ENCODE measurements at places on chromosomes 4 and X.

DNA sequence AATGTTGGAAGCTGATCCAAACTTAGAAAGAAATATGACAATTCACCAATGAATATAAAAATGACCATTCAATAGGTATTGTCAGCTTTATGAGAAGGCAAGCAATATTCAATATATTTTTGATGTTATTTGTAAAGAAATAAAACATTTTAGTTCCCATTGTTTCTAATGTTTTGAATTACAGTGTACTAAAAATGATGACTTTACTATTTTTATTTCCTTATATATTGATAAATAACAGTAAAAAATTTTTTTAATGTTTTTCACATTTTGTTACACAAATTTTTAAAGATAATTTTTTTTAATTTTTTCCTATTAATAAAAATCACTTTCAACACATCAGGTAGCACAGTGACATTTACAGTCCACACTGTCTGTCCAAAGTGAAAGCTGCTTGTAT lies 565.5 kb upstream of the FAM241A start:
- DNase-seq = no peak

- no peak for DNase-seq
These were observed 68.8 kb downstream of the DDX60L start for GRCh38 chr4:168411318-168412150.

DNA sequence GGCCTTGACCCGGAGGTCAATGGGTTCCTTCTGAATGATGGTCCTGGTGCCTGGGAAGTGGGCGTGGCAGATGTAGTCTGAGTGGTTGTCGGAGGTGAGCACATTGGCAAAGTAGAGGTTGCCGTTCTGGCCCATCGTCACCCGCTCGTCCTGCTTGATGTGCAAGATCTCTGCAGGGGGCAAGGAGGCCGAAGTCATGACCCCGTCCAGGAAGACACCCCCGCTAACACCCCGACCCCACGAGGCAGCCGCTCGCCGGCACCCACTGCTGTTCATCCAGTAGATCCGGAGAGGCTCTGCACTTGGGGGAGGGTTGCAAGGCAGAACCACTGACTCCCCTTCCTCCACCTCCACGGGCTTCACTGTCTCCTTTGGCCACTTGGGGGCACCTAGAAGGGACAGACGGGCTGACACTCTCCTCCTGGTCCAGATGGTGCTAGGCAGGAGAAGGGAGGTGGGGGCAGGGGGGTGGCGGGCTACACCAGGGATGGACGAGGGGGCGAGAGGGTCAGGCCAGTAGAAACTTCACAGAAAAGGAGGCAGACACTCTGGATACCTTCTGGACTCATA lies 15.1 kb downstream of the L1CAM start:
- DNase-seq = no peak

DNA sequence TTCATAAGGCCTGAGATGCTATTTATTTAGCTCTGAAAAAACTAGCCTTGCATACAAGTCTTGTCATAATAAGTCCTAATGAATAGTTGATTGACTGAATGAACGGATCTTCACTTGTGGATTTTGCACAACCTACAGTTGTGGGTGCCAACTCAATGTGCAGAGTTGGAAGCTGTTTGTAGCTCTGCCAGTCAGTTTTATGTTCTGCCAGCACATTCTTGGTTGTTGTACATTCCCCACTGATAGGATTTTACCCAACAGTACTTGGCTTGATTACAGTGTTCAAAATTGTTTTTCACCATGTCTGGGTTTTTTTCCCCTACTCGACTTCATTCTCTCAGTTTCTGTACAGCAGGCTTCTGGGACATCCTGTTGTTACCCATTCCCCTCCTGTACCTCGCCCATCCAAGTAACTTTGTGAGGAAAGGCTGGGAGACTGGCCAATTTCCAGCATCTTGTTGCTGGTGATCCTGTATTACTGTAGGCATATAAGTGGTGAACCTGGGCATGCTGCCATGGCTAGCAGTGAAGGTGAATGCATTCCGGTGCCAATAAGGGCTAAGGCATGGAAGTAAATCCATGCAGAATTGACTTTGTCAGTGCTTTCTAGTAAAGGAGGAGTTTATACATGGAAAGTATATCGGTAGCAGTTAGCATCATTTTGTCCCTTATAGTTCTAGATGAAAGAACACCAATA lies 22.8 kb downstream of the IL1RAPL1 start:
- DNase-seq = no peak

DNA sequence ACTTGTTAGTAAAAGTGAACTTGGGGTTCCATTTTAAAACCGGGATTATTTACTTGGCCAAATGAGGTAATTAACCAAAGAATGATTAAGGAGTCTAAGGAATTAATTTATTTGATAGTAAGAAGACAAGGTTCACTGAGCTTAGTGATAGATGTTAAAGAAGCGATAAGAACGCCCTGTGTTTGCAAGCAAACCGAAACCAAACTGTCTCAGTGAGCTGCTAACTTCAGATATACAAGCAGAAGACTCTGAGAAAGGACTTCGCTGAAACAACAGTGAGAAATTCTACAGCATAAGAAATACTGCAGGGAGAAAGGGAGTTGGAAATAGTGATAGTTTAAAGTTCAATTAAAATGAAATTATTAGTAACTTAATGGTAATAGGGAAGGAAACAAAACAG lies 37.6 kb upstream of the SHISA3 start:
- DNase-seq = no peak

DNA sequence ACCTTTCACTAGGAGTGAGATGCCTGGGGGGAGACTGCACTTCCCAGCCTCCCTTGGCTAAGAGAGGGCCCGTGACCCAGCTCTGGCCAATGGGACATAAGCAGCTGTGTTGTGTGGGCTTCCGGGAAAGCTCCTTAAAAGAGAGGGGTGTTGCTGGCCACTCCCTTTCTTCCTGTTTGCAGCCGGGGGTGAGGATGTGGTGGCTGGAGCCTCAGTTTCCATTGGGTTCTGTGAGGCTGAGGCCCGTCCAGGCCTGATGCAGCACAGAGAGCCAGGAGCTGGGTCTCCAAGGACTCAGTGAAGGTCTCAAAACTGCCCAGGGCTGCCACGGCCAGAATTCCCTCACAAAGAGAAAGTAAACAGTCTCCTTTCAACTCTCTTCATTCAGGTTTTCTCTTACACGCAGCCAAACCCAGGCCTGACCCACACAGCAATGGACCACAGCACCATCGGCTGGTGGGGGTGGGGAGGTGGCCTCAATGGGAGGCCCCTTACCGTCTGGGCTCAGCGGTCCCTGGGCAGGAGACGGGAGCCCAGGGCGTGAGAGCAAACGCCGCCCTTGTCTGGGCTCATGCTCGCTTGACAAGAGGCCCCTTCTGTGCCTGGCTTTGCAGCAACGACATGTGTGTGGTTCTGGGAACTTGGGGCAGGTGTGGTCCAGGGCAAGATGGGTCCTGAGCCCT lies 6.6 kb downstream of the NKX1-1 start:
- no peak for DNase-seq

DNA sequence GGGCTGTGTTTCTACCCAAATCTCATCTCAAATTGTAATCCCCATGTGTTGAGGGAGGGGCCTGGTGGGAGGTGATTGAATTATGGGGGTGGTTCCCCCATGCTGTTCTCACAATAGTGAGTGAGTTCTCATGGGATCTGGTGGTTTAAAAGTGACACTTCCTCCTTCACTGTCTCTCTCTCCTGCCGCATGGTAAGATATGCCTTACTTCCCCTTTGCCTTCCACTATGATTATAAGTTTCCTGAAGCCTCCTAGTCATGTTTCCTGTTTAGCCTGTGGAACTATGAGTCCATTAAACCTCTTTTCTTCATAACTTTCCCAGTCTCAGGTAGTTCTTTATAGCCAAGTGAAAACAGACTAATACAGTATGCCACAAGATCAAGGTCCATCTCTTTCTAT lies 70.0 kb upstream of the MSX1 start:
- DNase-seq = no peak

DNA sequence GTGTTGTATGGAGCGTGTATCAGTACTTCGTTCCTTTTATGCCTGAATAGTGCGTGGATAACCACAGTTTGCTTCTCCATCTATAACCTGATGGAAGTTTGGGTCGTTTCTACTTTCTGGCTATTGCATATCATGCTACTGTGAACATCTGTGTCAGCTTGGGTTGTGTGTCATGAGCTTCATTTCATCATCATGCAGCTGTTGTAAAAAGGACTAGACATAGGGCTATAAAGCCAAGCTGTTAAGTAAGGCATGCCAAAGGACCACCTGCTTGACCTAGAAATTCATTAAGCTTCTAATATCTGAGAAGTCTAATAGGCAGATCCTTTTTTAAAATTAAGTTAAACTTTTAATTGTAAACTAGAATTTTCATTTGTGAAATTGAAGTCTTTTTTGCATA lies 18.4 kb downstream of the SMS start:
- no peak for DNase-seq

DNA sequence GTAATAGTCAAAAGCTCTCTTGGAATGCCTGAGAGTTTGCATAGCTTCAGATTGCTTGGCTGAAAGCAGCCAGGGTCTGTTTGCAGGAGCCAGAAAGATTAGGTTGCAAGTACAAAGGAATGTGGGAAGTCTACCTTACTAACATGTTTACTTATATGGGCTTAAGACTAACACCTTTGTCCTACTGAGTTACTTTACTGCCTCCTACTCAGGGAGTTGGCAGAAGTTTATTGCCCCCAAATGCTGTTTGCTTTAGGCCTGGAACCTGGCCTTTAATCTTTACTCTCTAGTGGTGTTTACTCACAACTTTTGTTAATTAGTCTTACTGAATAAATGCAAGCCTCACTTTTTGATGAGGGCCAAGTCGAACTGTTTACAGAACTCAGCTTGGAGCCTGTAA lies 219.4 kb upstream of the ZC4H2 start:
- DNase-seq = no peak

DNA sequence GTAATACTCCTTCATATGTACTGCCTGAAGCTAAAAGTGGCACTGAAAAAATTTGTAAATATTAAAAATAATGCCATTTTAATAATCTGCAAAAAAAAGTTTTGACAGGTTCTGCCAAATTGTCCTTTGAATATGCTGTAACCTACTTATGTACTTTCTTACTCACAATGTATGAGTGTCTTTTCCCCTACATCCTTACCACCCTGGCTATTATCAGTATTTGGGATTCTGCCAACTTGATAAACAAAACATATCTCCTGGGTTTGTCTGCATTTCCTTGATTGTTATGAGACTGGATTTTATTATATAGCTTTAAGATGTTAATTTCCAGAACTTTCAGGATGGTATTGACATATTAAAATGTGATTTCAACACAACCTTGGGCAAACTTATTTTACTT lies 187.9 kb downstream of the CHM start:
- no peak for DNase-seq

DNA sequence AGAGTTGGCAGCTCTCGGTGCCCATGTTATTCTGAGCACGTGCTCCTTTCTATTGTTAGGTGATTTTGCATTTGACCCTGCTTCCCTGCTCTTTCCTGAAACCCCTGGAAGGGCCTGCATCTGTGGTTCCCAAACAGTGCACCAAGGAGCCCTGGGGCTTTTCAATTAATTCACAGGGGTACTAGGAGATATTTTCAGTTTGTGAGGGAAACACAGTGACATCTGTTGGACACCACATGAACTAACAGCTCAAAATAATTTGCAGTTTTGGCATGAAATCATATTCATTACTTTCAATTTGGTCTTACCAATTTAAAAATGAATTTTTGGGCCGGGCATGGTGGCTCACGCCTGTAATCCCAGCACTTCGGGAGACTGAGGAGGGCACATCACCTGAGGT lies 156.6 kb downstream of the GATB start:
- DNase-seq = no peak

DNA sequence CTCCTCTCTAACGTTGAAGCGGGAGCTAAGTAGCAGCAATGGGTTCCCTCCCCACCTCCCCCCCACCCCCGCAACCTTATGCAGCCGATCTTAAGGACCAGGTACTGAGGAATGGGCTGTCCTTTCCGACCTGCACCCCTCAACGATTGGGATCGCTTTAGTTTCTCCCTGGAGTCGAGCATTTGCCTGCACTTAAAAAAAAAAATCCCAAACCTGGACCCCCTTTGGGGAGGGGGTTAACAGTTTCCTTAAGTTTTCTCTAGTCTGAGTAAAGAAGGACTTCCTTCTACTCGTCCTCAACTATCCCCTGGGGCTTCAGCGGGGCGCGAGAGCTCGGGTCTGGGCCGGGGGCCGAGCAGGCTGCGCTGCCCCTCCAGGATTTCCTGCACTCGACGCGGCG lies 25.7 kb upstream of the BCORL1 start:
- DNase-seq = no peak

DNA sequence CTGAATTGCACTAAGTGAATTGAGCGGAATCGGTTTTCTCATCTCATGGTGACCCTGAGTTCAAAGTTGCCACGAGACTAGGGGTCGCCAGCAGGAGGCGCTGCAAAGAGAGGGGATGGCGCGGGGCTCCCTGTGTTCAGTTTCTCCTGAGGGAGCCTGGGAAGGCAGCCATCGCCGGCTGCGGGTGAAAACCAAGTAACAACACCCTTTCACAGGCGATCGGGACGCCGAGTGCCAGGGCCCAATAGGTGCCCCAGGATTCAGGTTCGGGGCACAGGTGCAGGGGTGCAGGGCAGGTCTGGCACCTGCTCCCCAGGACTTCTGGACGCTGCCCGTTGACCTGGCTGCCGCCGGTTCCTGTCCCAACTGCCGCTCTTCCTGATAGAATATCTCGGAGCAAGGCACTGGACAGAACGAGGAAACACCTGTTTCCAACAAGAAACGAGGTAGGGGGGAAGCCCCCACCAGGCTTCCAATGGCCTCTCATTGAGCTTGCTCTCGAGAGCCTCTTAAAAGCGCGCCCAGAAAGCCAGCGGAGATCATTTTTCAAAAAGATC lies 1.1 kb upstream of the FGF16 start:
- no peak for DNase-seq

GRCh38 chr4:53455766-53456165 lies 78.3 kb downstream of the FIP1L1 start:
- DNase-seq = no peak

- DNase-seq = peak; percentile 88
These were observed at the start of gene STK32B for GRCh38 chr4:5051278-5052203. Gene STK32B, plus strand, starts transcription at chr4:5051480.

- DNase-seq = no peak
These were observed 10.3 kb downstream of the PHKA2 start for GRCh38 chrX:18973527-18974192.

GRCh38 chrX:8668813-8669212 lies 63.1 kb downstream of the ANOS1 start:
- no peak for DNase-seq

GRCh38 chr4:102878901-102879300 lies 10.1 kb downstream of the CISD2 start:
- DNase-seq = no peak

- no peak for DNase-seq
These were observed 239.5 kb downstream of the PRDM5 start for GRCh38 chr4:120682981-120683380.
